ENCODE measurements at places on chromosomes 4 and X.
A peak's percentile ranks its signal among the peaks of the same experiment; 100 is the strongest.

GRCh38 chr4:107913283-107913899, 18.0 kb upstream of the CYP2U1 start:
- DNase-seq, result no peak

- no peak for DNase-seq
These were observed 321.3 kb downstream of the TMA16 start for GRCh38 chr4:163815776-163816175.

- DNase-seq, result no peak
These were observed 30.5 kb upstream of the ADGRG2 start for GRCh38 chrX:19152762-19153161.

DNA sequence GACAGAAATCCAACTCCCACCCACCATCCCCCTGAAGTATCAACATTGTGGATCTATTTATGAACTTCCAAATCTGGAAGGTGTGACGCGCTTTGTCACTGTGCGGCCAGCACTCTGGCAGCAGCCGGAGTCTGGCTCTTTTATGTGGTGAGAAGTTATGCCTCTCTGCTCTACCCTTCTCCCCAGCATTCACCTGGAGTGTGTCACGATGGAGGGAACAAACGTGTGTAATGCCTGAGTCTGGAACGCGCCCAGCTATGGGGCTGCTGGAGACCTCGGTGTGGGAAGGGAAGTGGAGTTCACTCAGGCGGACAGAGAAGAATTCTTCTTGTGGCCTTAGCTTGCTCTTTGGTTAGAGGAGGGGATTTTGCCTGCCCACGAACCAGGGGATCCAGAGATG, 222.1 kb upstream of the RPL34 start:
- DNase-seq, result peak; percentile 20

DNA sequence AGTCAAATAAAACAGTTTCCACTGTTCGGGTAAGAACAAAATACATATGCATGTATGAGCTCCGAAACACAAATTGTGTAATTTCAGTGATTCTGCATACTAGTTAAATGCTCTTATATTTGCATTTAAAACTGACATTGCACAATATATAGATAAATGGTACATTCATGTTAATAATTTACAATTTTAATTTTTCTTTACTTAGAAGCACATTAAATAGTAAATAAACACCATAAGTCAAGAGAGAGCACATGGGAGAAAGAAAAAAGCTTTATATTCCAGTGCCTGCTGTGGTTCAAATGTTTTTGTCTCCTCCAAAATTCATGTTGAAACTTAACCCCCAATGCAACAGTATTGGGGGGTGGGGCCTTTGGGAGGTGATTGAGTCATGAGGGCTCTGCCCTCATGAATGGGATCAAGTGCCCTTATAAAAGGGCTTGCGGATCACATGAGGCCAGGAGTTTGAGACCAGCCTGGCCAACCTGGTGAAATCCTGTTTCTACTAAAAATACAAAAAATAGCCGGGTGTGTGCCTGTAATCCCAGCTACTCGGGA, 322.9 kb downstream of the BCOR start:
- DNase-seq, result no peak

GRCh38 chr4:40992472-40993295, 221.7 kb downstream of the APBB2 start:
- DNase-seq, result no peak

GRCh38 chr4:8229331-8229975, 30.4 kb downstream of the SH3TC1 start:
- no peak for DNase-seq

DNA sequence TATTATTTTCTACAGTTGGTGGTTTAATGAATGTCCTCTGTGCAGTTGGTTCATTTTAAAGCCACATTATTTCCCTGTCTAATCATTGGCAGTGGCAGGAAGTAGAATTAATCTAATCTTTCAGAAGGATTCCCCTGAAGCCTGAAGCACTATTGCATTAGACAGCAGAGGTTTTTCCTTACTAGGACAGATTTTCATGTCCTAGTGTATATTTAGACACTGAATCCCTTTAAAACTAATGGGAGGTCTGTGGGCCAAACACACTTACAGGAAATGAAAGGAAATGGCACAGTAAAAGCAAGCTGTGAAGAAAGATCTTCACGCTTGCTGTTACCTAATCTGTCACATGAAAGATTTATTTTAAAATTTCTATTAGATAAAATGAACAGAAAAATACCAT, 165.2 kb downstream of the SLC39A8 start:
- DNase-seq, result no peak

- DNase-seq, result no peak
These were observed 32.4 kb upstream of the CD99 start for GRCh38 chrX:2658585-2659292.

DNA sequence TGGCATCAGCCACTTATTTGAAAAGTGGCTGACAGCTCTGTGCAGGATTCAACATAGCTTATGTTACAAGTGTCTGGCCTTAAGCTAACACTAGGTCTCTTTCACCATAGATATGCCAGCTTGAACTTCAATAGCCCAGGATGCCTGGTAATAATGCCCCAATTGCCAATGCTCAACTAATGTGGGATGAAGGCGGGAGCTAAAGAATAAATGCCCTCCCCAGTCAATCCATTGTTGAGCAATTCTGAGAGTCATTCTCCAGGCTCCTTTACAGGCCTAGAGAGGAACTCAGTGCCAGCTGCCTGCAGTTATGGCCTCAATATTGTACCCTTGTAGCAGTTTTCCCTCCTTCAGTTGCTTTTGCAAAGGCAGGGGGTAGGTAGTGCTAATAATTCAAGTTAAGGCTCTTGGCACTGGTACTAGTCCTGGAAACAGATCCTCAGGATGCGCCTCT, 460.2 kb downstream of the GABRG1 start:
- DNase-seq, result no peak

DNA sequence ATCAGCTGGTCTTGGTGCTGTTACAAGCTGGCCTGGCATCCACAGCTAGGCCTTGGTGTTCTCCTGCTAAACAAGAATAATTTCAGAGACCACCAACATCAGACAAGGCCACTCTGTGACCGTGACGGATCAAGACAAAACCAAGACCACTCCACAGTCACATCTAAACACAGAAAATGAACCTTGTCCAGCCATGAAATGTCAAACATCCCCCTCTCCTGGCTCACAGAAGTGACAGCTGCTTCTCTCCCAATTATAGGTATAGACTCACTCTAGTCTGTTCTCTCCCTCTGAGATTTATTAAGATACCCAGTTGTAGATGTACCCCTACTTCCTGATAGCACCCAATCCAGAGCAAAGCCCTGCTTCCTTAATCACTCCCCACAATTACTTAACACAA, 40.4 kb downstream of the EFHC2 start:
- DNase-seq, result no peak

GRCh38 chr4:134754301-134755019, 552.9 kb upstream of the PABPC4L start:
- DNase-seq, result no peak

GRCh38 chr4:40745285-40745984, 4.3 kb upstream of the NSUN7 start:
- DNase-seq, result no peak

DNA sequence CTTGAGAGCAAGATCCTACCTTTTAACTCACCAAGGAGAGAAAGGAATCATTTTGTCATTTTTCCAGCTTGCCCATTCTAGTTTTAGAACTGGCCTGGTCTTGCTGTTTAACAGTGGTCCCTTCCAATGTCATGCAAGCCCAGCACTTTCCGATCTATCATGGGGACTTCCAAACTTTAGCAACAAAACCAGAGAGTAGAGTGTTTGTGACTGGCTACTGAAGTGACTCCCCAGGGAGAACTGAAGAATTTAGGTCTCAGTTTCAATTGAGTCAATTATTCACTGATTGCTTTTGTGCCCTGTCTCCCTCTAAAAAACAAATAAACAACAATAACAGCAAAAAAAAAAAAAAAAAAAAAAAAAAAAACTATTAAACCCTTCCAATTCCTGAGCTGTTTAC, 108.3 kb downstream of the LHFPL1 start:
- DNase-seq, result no peak

GRCh38 chr4:25567253-25567652, 88.4 kb upstream of the SLC34A2 start:
- no peak for DNase-seq

DNA sequence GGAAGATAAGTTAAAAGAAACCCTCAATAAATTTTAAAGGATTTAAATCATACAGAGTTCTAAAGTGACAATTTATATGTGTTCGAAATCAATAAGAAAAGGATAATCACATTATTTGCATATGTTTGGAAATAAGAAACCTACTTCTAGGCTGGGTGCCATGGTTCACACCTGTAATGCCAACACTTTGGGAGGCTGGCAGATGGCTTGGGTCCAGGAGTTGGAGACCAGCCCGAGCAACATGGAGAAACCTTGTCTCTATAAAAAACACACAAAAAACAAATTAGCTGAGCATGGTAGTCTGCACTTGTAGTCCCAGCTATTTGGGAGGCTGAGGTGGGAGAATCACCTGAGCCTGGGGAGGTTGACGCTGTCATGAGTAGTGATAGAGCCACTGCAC, 8.1 kb upstream of the SAP30 start:
- no peak for DNase-seq

DNA sequence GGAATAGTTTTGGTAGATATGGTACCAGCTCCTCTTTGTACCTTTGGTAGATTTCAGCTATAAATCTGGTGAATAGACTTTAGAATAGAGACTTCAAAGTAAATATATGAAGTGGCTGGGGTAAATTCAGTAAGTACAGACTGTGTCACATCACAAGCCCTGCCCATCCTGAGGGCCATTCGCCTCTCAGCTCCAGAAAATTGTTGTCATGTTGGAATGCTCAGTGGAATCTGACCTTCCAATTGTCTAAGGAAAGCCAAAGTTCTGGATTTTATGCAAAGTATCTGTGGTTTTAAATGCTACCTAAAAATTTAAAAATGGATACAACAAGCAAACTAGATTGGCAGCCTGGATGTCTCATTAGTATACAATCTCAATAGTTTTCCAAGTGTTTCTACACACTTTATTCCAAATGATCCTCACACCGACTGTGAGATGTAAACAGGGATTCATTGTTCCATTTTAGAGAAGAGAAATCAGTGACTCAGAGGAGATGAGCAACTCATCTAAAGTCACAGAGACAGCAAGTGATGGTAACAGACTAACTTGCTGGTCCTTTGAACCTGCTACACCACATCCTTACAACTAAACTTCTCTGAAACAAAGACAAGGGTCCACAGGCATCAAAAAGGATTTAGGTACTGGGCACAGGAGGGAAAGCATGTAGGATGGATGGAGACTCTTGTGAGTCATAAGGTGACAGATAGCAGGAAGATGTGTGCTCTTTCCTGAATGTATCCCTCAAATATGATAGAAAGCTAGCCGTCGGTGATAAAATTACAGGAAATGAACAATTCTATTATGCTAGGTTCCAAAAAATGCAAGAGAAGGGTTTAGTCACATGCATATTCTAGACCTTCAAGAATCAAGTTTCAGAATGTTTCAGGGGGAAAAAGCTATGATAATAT, 127.3 kb downstream of the ATP10D start:
- no peak for DNase-seq

DNA sequence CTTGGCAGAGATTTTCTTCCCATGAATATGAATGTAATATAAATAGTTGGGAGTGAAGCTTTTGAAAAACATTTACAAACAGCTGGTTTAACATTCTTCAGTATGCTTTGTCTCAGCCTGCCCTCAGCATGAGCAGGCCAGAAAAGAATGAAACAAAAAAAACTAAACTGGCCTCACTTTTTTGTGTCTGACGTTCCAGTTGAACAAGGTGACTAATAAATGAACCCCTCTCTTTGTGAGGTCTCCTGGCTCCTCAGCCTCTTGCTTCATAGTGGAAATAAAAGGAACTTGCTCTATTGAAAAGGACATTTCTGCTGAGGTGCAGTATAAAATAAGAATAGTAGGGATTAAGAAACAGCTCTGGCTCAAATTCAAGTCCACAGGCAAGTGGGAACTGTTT, 9.4 kb downstream of the CHST7 start:
- no peak for DNase-seq

DNA sequence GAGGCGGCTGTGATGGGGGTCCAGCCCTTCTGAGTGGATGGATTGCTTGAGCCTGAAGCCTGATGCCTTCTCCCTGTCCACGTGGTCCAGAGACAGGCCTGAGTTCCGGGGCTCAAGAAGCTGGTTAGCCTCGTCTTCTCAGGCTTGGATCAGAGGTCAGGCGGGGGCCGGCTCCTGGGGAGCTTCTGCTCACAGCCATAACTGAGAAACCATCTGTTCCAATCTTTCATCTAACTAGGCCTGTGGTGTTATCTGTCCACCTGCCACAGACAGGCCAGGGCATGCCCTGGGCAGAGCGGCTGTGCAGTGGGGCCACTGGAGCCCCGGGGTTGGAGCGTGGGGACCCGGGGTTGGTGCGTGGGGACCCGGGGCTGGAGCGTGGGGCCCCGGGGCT, 63.1 kb downstream of the SORCS2 start:
- DNase-seq, result no peak

- DNase-seq, result no peak
These were observed 87.1 kb downstream of the TBC1D19 start for GRCh38 chr4:26670903-26671537.

- DNase-seq, result no peak
These were observed 350.5 kb upstream of the PABPC4L start for GRCh38 chr4:134552063-134552462.

- DNase-seq, result no peak
These were observed 346.2 kb downstream of the MAPK10 start for GRCh38 chr4:86013621-86014020.

GRCh38 chr4:186651624-186652023, 72.0 kb downstream of the FAT1 start:
- DNase-seq, result no peak

DNA sequence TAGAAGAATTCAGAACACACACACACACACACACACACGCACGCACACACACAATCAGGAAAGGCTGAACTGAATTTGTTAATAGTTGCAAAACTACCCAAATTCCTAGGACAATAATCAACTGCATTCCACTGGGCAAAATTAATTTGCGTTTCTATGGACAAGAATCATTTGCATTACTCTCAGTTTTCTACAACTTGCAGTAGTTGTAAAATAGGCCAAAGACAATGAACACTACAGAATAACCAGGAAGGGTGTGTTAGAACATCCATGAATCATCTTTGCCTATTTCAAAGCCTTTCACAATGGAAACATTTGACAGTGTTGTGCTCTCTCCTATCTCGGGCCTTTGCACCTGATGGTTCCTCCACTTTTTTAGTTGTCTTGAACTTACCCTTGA, 77.1 kb upstream of the IGFBP7 start:
- no peak for DNase-seq

GRCh38 chr4:110371016-110371770, 104.8 kb upstream of the ENPEP start:
- DNase-seq, result no peak

GRCh38 chr4:123408471-123409084, 12.0 kb downstream of the SPRY1 start:
- no peak for DNase-seq

DNA sequence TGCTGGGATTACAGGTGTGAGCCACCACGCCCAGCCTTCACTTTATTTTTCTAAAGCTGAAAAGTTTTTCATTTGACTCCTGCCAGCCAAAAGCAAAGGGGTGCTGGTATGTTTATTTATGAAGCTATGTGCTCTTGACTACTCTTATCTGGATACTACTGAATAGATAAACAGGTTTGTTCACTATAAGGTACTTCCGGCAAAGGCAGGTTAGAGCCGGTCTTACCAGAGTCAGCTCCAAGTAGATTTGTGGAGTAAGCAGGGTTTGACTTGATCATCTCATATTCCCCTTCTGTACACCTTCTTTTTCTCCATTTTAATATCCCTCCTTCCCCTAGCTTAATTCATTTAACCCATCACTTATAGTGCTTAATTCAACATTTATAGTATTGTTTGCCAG, 175.4 kb upstream of the MBNL3 start:
- no peak for DNase-seq

GRCh38 chrX:5113128-5113527, 1115.5 kb downstream of the NLGN4X start:
- DNase-seq, result no peak

GRCh38 chr4:73836373-73837279, at the start of gene CXCL6:
CXCL6 (plus strand) TSS chr4:73836678; CDS start chr4:73836751, 73 bp downstream.
- no peak for DNase-seq

All from DMS79 (cell line).